Pulmonary artery endothelial cell (primary cell): ENCODE measurements at places on chromosomes 6 and 20.

DNA sequence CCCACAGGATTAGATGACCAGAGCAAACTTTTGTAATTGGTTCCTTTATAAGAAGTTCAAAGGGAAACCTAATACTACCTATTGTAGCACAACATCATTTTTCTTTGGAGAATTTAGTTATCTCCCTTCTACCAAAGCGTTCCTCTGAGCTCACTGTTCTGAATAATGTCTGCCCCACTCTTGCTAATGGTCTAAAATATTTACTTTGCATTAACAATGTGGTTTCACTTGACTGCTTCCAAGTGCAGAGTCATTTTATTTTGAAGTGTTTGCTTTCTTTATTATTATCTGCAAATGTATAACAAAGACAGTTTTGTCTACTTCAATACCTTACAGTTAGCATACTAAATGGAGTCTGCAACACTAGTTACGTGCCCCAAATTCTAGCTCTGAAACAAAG, 15.0 kb downstream of the TRAPPC3L start:
- no peak for DNase-seq

DNA sequence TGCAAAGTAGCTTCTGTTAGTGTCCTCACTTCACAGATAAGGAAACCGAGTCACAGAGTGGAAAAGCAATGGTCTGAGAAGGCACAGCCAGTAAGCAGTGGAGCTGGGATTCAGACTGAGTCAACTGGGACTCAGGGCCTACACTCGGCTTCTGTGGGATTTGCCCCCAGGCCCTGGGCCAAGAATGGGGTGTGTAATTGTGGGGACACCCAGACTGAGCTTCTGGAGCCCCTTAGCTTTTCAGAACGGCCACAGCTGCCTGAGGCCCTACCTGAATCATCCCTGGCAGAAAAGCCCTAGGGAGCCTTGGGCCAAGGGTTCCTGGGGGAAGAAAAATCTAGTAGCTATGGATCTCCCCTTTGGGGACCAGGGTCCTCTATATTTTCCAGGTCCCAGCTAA, 6.5 kb downstream of the ANGPT4 start:
- no peak for DNase-seq

- DNase-seq = no peak
These were observed 30.9 kb downstream of the TOX2 start for GRCh38 chr20:43945391-43946205.

- no peak for DNase-seq
These were observed 180.0 kb downstream of the KIF16B start for GRCh38 chr20:16393297-16393696.

DNA sequence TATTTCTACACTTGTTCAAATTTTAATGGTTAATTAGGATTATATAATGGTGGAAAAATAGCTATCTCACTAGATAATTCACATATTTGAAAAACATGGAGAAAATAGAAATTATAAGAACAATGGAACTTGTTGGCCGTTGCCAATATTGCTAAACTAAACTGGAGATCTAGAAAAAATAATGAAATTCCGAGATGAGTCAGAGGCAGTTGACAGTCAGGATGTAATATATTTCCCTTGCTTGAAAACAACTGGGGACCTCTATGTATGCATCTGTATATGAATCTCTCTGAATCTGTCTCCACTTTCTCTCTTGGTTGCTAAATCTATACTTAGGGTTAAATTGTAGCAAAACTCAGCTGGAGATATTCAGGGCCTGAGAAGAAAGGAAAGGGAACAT, 1108.2 kb upstream of the GJE1 start:
- DNase-seq = no peak

GRCh38 chr20:52675375-52675774, 296.8 kb upstream of the TSHZ2 start:
- no peak for DNase-seq

DNA sequence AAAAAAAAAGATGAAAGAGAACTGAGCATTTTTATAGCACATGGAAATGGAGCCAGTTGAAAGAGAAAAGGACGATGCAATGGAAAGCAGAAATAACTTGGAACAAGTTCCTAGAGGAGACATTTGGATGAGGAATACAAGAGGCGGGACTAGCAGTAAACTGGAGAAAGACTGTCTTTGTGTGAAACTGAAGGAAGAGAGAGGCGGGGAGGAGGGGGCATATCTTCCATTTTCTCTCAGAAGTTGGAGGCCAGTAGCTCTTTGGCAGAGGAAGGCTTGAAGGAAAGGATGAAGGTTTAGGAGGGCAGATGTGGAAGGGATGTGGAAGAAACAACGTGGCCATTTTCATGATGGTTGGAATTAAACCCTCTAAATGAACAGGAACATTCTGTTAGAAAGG, 33.0 kb upstream of the ADGRF1 start:
- no peak for DNase-seq

DNA sequence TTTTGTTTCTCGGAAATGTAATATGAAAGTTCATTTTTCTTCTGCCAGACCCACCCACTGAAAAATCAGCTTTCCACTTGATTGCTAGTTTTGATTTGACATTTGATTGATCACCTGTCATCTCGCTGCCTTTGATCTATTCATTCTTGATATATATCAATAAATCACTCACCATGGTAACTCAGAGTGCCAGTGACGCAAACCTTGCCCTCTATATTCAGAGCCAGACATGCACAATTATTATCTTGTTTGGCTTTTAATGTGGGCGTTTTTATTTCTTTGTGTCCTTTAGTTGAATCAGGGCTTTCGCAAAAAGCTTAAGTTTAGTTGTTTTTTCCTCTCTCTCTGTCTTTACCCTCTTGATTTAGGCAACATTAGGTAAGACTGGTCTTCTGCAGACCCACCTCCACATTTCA, 2.0 kb downstream of the TSHZ2 start:
- DNase-seq = no peak

DNA sequence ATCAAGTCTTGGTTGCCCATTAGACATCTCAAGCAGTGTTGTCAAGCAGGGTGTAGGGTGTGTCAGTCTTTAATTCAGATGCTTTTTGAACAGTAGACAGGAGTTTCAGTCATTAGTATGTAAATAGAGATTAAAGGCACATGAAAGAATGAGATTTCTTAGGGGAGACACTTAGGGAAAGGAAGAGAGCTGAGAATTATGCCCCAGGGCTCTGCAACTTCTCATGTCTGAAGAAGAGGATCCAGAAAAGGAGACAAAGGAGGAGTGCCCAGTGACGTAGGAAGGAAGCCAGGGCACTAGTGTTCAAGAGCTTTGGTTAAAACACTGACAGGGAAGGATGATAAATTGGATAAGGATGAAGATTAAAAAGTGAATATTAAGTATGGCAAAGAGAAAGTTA, 569.7 kb downstream of the NKAIN2 start:
- no peak for DNase-seq

GRCh38 chr20:24303393-24304170, 165.8 kb upstream of the SYNDIG1 start:
- no peak for DNase-seq

- DNase-seq = peak; percentile 17
These were observed 39.6 kb downstream of the ESR1 start for GRCh38 chr6:151847064-151847463.

- no peak for DNase-seq
These were observed 200.8 kb upstream of the PDE10A start for GRCh38 chr6:165863801-165864200.

- DNase-seq = no peak
These were observed 320.2 kb upstream of the CHD6 start for GRCh38 chr20:41938353-41938752.

DNA sequence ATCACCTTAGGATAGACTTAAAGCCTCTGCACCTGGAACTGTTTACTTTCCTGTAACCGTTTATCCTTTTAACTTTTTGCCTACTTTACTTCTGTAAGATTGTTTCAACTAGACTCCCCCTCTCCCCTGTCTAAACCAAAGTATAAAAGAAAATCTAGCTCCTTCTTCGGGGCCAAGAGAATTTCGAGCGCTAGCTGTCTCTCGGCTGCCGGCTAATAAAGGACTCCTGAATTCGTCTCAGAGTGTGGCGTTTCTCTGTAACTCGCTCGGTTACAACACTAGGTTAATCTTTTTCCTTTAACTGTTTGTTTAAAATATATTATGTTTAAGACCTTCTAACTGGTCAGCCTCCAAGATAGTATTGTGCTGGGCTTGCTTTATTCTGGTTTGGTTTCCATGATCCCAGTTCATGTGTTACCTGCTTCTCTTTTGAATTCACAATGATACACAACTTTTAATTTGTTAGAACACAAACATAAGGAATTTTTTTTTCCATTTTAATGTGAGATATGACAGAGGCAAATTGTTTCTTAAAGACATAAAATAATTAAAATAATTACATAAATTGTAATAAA, 8.7 kb upstream of the NQO2 start:
- DNase-seq = no peak

- DNase-seq = no peak
These were observed 94.3 kb upstream of the FAM8A1 start for GRCh38 chr6:17505767-17506280.

DNA sequence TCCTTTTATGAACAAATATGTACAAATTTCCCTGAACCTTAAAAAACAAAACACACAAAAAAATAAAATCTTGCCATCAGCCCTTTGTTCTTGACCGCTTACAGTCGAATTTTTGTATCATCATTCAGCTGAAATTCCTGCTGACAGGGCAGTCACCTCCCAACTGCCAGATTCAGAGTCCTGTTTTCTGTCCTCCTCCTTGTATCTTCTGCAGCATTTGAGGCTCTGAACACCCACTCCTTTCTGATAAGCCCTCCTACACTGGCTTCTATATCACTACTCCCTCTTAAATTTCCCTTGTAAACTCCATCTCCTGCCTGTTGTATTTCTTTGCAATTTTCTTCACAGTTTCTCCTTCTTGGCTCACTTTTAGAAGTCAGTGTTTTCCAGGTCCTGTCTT, 77.8 kb upstream of the CCN6 start:
- DNase-seq = no peak

DNA sequence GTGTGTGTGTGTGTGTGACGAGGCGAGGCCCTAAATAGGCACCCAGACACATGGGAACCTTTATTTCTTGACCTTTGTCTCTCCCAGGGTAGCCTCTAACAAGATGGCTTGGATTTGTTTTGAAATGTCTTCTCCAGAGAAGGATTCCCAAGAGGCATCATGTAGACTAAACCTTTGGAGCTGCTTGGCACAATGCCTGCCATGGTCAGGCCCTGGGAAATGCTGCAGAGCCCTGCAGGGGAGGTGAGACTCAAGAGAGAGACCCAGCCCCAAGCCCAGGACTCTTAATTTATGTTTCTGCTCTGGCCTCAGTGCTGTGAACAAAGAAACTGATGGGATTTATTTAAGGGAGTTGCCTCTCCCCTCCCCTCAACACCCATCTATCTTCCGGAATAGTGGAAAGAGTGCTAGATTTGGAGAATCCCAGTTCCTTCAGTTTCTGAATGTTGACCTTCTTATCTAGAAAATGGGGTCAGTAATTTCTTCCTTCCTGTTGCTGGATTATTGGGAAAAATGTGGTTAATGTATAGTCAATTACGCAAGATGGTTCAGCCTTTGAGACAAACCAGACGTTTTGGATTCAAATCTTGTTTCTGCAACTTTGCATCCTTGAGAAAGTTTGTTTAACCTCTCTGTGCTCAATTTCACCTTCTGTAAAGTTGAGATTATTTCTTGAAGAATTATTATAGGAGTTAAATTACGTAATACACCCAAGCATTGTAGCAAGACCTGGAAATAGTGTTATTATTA, 434.8 kb downstream of the MAFB start:
- DNase-seq = no peak

DNA sequence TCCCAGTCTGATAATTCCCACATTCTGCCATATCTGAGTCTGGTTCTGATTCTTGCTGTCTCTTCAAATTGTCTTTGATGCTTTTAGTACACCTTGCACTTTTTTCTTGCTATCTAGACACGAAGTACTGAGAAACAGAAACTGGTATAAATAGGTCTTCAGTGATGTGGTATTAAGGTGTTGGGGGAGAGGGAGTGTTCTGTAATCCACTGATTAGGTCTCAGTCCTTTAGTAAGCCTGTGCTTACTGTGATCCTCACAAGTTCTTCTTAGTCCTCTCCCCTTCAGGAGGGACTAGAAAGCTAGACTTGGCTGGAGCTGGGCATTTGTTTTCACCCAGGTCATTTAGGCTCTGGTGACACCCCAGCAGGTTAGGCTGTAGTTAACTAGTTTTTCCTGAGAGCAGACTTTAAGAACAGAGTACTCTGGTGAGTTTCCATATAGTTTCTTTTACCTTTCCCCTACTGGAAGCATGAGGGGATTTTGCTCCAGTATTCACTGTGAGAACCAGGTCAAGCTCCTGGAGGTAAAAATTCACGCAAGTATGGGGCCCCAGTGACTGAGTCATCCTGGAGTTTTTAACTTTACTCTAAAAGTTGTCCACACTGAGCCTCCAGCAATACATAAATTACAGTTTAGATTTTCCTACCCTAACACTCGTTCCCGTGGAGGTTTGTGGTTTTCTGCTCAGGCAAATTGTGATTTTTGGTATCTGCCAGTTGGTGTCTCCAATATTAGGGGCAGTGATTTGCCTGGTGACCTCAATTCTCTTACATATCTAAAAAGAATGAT, 154.6 kb downstream of the CDKAL1 start:
- no peak for DNase-seq

- no peak for DNase-seq
These were observed 610.4 kb upstream of the IMPG1 start for GRCh38 chr6:76682842-76683241.

GRCh38 chr20:56440346-56441007, 27.9 kb upstream of the RTF2 start:
- DNase-seq = no peak

DNA sequence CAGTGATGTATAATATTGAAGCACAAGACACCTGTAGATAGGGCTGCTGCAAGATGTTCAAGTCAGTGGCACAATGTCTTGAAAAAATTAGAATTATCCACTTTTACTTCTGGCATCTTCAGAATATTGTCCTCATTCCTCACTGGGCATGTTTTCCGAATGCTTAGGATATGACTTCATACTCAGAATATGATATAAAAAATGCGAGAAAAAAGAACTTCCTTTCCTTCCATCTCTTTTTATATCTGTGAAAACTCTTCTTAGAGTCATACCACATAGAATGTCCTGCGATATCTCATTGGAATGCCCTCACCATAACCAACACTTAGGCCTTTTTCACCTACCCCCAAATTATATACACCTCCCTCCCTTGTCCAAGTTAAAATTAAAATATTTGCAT, 4.6 kb downstream of the MAS1L start:
- DNase-seq = no peak

GRCh38 chr6:44696099-44696498, 308.6 kb downstream of the CDC5L start:
- DNase-seq = no peak

DNA sequence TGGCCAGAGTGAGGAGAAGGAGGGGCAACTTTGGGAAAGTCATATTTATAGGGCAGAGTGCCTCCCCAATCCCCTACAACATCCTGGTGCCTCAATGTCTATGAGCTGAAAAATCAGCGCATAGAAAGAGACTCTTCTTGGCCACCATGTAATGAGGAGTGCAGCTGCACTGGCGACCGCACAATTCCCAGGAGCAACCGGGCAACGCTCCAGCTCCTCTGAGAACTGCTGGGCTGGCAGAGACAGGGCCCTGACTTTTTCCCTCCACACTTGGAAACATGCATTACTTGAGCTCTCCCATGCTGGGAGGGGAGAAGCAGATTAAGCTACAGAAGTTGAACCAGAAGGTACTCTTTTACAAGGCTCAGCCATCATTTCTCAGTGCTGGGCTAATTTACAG, 31.4 kb upstream of the MARCKS start:
- DNase-seq = peak; percentile 3

- DNase-seq = no peak
These were observed 170.0 kb upstream of the AGPAT4 start for GRCh38 chr6:161443848-161444247.

GRCh38 chr6:17530321-17530835, 69.7 kb upstream of the FAM8A1 start:
- no peak for DNase-seq
